ENCODE measurements at places on chromosomes 16 and 17.

- no peak for DNase-seq
Observed at GRCh38 chr16:25030420-25031131, 15.4 kb upstream of the ARHGAP17 start.

DNA sequence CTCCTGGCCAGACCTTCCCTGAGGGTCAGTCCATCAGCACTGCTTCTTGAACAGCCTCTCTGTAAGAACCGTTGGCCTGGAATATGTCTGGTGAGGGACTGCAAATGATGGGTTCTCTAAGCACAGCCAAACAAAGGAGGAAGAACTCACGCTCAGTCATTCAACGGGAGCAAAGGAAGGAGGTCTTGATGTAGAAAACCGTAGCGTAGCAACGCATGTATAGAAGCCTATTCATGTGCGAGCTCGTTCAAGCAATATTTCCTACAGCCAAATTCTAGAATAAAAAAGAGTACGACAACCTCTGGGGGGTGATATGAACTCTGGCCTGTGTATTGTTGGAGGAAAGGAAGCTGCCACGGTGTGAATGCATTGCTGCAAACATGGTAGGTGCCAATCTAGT, 64.2 kb downstream of the RGS9 start:
- no peak for DNase-seq

DNA sequence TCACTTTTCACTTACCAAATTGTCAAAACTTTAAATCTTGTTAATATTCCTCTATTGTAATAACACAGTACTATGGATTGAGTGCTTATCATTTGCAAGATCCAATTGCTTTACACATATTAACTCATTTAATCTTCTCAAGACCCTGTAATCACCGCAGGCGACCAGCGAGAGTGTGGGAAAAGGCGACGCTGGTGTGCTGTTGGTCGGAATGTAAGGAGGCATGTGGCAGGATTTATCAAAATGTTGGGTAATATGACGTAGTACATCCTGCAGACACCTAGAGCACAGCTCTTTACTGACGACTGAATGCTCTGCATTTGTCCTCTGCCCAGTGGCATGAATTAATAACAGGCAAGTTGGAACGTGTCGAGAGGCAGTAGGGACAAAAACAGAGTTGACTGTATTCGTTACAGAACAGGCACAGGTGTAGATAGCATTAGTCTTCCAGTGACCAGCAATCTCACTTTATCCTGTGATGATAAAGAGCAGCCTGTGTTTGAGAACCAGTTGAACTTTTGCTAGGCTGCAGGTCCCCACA, 80.3 kb downstream of the TNRC6C start:
- DNase-seq, result no peak

- DNase-seq, result no peak
Observed at GRCh38 chr16:15593235-15593634, 49.7 kb downstream of the MARF1 start.

DNA sequence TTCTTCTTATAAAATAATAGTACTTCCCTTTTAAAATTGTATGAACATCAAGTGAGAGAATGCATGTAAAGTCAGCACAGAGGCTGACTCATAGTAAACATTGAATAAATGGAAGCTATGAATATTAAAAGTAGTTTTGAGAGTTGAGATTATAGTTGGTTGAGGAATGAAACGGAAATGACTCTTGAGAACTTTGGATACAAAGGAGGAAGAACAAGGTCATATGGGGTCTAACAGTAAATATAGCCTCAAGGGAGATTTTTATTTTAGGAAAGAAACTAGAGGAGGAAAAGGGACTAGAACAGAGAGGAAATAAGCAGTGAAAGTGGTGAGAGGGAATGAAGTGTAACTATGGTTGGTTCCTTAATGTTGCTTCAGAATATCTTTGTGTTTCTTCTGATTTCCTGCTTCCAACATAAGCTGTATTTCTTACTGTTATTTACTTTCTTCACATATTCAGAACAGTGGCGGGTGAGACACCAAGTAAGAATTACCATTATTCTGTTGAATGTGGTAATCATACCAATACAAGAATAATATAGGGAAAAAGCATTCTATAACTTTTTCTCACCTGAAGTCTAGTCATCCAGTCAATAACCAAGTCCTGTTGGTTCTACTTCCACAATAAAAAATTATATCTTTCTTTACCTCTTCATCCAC, 165.1 kb downstream of the CHD9 start:
- no peak for DNase-seq

DNA sequence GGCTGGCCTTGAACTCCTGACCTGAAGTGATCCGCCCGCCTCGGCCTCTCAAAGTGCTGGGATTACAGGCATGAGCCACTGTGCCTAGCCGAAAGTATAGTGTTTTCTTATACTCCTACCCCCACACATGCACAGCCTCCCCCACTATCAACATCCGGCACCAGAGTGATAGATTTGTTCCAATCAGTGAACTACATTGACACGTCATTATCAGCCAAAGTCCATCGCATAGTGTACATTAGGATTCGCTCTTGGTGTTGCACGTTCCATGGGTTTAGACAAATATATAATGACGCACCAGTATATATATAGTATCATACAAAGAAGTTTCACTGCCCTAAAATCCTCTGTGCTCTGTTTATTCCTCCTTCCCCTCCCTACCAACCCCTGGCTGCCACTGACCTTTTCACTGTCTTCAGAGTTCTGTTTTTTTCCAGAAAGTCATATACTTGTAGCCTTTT, 11.9 kb upstream of the TM4SF5 start:
- DNase-seq, result no peak

GRCh38 chr16:69424935-69425784, 741 bp downstream of the CYB5B start:
- DNase-seq, result no peak

DNA sequence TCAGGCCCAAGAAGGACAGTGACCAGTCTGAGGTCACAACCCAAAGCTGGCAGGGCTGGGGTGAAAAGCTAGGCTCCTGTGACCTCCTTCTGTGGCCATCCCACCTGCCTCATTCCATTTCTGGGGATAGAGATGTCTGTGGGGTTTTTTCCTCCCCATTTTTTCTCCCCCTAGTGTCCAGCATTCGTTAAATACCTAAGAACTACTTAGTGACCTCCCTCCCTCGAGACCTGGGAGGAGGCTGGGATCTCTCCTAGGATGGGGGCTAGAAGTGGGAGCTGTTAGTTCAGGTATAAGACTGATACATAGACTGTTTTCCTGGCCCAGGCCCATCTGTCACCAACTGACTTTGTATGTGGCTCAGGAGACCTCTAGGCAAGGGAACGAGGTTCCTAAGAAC, 20.5 kb upstream of the STAC2 start:
- no peak for DNase-seq

DNA sequence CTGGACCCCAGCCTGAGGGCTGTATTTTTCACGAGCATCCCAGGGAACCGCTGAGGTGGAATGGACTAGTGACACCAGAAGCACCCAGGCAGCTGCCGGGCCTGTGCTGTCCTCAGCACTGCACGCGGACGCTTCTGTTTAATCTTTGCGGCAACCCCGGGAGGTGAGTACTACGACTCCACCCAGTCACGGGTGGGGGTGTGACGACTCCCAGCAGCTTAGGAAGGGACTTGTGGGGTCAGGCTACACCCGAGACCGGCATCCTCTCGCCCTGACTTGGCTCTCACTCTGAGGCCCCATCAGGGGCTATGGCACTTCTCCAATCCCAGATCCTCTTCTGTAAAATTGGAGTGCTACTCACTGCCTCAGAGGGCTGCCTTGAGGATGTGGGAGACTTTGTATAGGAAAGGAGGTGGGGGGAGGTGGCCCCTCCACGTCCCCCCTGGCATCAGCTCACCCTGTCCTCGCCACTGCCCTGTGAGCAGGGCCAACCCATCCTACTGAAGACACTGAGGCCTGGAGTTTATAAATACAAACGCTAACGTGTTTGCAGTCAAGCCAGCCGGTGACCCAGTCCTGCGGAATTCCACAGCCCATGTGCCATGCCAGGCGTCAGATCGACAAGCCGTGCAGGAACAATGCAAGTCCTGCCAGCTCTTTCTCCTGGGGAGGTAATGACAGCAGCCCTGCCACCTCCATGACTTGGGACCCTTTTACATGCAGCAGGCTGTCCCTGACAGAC, 44.4 kb downstream of the PPL start:
- no peak for DNase-seq

DNA sequence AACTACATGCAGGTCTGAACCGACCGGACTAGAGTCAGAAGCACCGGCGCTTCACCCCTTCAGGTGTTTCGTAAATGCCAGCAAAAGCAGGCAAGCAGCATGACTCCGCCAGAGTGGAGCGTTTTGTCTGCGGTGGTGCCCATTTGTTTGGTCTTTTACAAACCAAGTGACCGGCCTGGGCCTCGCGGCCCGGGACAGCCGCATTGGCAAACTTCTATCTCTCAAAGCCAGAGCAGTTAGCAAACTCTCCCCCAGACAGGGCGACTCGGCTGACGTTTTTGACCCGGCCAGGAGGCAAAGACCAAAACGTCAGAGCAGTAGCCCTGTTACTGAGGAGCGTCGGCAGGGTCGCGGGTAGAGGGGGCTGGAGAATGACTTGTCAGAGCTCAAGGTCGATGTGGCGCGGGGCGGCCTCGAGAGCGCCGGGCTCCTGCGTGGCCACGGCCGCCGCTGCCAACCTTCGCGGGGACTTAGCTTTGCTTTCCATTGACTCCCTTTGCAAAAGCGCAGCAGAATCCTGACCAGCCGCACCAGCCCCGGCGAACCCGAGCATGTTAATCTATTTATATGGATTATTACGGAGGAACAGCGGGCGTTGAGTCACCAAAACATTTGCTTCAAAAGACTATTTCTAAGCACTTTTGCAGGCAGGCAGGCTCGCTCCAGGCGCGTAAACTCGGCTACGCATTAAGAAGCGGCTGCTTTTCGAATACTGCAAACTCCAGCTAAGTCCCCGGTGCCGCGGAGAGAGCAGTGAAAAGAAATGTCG, 763 bp upstream of the SOX9 start:
- no peak for DNase-seq

GRCh38 chr17:9855036-9855435, 29.3 kb downstream of the GLP2R start:
- no peak for DNase-seq

- DNase-seq, result no peak
Observed at GRCh38 chr16:81575307-81575706, 130.7 kb downstream of the CMIP start.

DNA sequence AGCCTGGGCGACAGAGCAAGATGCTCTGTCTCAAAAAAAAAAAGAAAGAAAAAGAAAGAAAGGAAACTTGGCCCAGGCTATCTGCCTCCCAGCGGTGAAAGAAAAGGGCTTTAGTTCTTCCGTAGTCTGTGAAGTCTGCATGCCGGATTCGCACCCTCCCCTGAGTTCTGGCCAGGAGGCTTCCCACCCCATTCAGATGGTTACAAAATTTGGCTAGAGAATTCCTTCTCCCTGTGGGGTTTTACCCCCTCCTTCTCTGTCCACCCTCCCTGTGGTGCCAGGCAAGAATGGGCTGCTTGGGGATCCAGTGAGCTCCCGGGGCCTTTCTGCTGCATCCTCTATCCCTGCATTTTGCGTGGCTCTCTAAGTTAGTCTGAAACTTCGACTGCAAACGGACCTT, 37.8 kb downstream of the PAFAH1B1 start:
- DNase-seq, result no peak

- DNase-seq, result peak; percentile 12
Observed at GRCh38 chr16:76854234-76854633, 336.8 kb upstream of the MON1B start.

GRCh38 chr17:77266891-77267341, 126.1 kb downstream of the SEC14L1 start:
- DNase-seq, result no peak

DNA sequence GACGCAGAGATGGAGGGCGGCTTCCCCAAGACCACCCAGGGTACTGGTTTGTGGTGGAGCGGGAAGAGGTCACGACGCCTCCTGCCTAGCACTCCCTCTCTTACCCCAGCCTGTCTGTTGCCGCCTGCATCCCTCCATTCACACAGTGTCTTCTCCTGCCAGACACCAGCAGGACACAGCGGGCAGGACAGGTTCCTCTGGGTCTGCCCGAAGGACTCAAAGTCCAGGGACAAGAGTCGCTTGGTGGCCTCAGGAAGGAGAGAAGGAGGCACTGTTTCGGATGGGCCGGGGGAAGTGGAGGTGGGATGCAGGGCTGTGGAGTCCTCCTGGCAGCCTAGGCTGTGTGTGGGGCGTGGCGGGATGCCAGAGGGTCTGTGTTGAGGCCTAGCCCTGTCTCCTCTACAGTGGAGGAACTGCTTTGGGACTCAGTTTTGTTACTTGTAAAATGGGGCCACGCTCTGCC, 19.6 kb upstream of the TNS4 start:
- no peak for DNase-seq

DNA sequence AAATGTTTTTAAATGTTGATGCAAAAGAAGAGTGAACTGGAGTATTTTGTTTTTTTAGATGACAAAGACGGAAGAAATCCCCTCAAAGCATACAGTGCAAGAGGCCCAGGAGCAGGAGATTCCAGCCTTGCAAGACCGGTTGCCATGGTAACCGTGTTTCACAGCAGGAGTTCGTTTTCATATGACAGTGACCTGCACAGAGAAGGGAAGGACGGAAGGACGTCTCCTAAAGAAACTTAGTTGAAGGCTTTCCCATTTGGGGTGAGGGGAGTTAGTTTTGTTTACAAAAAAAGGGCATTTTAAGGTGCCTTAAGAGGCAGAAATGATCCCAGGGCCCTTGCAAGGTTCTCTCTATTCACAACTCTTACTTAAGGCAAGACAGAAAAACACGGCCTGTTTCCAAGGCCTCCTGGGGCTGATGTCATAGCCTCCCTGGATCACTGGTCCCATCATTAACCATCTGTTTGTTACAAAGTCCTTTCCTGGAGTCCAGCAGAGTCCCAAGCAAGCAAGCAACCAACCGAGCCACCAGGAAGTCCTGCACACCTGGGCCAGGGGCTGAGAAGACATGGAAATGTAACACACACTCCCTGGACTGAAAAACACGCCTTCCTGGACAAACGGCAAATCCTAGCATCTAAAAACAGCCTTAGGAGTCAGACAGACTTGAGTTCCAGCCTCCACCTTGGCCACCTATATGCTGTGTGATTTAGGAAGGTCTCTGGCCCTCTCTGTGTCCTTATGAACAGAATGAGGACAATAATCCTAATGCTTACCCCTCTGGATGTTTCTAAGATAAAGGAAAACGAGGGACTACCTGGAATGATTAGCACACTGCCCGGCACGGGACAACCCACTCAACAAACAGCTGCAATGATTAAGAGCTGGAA, 30.3 kb upstream of the RPH3AL start:
- DNase-seq, result peak; percentile 86

DNA sequence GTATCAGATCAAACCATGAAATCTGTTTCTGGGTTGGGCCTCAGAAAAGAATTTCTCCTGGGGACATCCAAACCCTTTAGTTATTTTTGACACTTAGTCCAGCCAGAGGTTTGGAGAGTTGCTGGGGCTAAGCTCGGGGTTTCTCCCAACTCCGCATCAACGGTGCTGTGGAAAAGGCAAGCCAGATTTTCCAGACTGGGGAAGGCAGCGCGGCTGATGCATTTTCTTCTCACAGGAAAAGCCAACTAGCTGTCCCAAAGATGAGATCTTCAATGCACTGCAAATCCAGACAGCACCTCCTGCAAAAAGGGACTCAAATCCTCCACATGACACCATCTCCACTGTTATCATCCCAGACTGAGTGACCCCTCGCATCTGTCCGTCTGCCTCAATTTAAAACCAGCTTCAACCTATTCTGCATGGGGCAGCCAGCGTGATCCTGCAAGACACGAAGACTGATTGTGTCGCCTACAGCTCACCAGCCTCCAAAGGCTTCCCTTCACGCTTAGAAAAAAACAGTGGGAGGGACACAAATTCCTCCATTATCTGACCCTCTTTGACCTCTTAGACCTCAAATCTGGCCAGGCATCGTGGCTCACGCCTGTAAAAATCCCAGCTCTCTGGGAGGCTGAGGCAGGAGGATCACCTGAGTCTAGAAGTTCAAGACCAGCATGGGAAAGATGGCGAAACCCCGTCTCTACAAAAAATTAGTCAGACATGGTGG, 62.0 kb downstream of the GAS7 start:
- no peak for DNase-seq
